ENCODE measurements at places on chromosomes 16 and 17. TPM values are rescaled to one million over a fixed set of nuclear protein-coding genes. Genes with fewer than 3 reads are reported as not detected.

The C16orf96 gene
- not detected for total RNA-seq

The DNAH9 gene
- total RNA-seq, result not detected

The KRT32 gene
- 0.05 TPM for total RNA-seq

The VMO1 gene
- total RNA-seq, result 0.34 TPM

The IRF8 gene
- total RNA-seq, result 0.54 TPM

The SNX20 gene
- not detected for total RNA-seq

The ABCA6 gene
- not detected for total RNA-seq

The DUSP14 gene
- total RNA-seq, result 94.7 TPM

The OR1F1 gene
- not detected for total RNA-seq

All from M059J (cell line).